ENCODE measurements at places on chromosomes 2 and 18.

- no peak for DNase-seq
Measured at GRCh38 chr2:226813148-226813701, 13.6 kb upstream of the IRS1 start.

GRCh38 chr2:20509301-20509769 lies 62.5 kb downstream of the RHOB start:
- DNase-seq = no peak

GRCh38 chr18:79596446-79597175 lies 83.0 kb upstream of the CTDP1 start:
- DNase-seq = no peak

DNA sequence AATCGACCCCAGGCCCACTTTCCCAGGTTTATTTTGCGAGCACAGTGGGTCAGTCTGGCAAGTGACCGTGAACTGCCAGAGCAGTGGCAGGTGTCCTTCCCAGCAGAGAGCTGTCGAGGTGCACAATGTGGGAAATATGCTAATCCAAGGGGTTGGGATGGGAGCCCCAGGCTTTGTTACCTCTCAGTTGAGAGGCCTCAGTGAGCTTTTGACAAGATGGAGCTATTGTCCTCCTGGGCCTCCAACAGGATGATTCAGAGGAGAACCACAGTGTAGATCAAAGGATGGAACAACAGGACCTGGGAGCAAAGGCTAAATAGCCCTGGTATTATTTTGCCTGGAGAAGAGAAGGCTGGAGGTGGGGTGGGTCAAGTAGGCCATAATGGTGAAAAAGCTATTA lies 150.8 kb downstream of the NCKAP5 start:
- no peak for DNase-seq

Measured in BJ (cell line).